Central memory CD8-positive, alpha-beta T cell (primary cell): ENCODE measurements at places on chromosomes 7 and 10.

- no peak for DNase-seq
Observed at GRCh38 chr7:145212050-145212449, 376.2 kb upstream of the TPK1 start.

DNA sequence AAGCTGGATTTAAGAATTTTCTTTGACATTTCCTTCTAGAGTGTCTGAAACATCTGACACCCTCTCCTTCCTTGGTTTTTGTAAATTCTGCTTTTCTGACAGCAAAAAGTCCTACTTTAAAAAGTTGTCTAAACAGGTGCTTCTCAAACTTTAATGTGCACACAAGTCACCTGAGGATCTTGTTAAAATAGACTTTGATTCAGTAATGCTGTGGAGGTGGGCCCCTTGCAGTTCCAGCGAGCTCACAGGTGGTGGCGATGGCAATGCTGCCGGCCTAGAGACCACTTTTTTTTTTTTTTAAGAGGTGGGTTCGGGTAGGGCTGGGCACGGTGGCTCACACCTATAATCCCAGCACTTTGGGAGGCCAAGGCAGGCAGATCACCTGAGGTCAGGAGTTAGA lies 77.1 kb downstream of the ABCC2 start:
- no peak for DNase-seq

DNA sequence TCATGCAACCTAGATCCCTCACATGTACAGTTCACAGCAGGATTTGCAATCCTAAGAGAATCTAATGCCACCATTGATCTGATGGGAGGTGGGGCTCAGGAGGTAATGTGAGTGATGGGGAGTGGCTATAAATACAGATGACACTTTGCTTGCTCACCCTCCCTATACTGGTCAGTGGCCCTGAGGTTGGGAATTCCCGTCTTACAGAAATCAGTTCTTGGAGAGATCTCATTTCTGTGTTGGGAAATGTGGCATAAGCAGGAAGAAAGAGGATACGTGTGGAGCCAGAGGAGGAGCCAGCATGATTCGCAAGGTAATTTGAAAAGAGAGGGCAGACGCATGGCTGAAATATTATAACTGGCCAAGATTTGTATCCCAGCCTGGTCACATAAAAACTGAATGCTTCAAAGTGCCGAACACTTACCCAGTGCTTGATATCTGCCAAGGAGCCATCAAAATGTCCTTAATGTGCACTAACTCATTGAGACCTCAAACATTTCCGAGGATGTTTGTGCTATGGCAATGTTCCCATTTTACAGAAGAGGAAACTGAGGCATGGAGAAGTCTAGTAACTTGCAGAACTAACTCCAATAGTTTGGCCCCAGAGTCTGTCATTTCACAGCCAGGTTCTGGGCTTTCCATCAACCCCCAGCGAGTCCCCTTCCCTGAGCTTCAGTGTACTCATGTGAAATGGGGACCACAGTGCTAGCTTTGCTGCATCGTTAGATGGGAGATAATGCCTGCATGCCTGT lies 5.5 kb upstream of the IKZF1 start:
- no peak for DNase-seq

GRCh38 chr10:77872151-77872946 lies 54.2 kb downstream of the DLG5 start:
- no peak for DNase-seq

DNA sequence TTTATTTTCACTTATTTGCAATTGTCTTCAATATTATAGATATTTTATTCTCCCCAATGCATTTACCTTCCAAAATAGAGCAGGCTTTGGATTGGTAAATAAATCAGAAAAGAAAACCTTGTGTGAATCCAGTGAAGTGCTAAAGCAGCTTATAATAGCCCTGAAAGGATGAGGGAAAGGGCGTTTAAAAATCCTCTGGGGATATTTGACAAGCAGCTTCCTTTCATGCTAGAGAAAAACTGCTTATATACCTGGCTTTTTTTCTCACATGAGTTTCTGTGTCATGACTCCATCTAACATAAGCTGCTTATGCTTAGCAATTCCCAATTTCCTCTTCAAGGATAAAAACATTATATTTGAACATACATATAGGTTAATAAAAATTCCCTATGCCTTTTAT lies 221.6 kb upstream of the SEMA3E start:
- no peak for DNase-seq

- no peak for DNase-seq
Observed at GRCh38 chr7:107185716-107186115, 16.9 kb downstream of the HBP1 start.

DNA sequence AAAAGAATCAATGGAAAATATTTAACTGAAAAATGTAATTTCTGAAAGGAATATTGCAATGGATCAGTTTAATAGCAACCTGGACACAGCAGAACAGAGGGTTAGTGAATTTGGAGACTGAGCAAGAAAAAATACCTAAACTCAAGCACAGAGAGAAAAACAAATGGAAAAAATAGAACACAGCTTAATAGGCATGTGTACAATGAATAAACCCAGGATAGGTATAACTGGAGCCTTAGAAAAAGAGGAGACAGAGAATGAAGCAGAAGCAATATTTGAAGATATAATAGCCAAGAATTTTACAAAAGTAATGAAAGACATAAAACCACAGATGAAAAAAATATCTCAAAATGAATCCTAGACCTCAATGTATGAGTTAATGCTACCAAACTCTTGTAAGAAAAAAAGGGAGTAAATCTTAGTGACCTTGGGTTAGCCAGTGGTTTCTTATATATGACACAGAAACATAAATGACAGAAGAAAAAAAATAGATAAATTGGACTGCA lies 2.9 kb upstream of the DNAJC1 start:
- no peak for DNase-seq

DNA sequence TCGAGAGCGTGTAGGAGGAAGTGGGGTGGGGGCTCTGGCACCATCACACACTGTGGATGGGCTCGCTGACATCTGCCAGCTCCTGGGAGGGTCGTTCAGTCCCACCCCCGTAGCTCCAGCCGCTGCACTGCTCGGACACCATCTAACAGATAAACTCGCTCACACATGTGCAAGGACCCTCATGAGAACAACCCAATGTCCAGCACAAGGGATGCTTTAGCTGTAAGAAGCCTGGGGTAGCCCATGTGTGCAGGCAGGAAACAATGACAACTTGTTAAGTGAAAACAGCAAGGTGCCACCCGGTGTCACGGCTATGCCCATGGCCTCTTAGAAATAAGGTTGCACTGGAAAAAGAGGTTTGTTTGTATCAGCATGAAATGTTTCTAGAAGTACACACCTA lies 14.1 kb downstream of the OGDHL start:
- DNase-seq, result no peak

- DNase-seq, result no peak
Observed at GRCh38 chr7:132782777-132783640, 206.7 kb upstream of the PLXNA4 start.

DNA sequence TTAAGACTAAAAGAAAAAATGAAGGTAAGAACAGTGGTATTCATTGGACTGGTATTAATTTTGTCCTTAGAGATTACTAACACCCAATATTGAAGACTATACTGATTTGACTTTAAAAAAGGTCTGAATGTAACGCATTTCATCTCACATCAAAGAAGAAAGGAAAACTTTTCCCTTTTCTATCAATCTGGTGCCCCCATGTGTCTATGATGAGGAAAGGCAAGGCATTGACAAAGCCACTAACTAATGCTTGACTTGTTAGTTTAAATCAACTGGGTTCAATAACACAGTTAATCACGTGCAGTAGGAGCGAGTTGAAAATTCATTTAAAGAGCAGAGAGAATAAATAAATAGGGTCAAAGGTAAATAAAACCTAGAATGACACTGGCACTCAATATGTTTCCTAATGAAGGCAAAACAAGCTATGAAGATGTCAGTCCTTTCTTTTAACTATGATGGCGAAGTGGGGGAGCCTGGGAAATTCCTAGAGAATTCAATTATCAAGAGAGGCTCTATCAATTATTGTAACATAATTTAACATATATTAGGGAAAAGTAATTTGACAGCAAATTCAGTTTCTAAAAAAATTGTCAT lies 180.9 kb downstream of the ANK3 start:
- DNase-seq, result no peak

DNA sequence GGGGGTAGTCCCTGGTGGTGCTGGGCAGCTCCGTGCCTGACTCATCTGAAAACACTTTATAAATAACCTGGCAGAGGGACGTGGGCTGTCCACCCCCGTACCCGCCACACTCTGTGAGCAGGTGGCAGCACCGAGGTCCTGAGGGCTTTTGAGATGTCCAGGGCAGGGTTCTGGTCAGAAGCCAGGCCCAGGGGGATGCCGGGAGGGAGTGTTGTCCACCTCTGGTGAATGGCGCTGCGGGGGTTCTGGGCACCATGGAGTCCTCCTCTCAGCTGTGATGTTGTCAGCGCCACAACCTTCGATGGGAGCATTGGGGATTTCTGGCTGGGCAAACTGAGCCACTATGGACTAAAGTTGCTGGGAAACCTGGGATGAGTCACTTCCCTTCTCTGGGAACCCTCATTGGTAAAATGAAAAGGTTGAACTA lies 27.4 kb upstream of the GOLGA7B start:
- no peak for DNase-seq

- DNase-seq, result no peak
Observed at GRCh38 chr7:158444501-158445420, 142.9 kb downstream of the PTPRN2 start.

DNA sequence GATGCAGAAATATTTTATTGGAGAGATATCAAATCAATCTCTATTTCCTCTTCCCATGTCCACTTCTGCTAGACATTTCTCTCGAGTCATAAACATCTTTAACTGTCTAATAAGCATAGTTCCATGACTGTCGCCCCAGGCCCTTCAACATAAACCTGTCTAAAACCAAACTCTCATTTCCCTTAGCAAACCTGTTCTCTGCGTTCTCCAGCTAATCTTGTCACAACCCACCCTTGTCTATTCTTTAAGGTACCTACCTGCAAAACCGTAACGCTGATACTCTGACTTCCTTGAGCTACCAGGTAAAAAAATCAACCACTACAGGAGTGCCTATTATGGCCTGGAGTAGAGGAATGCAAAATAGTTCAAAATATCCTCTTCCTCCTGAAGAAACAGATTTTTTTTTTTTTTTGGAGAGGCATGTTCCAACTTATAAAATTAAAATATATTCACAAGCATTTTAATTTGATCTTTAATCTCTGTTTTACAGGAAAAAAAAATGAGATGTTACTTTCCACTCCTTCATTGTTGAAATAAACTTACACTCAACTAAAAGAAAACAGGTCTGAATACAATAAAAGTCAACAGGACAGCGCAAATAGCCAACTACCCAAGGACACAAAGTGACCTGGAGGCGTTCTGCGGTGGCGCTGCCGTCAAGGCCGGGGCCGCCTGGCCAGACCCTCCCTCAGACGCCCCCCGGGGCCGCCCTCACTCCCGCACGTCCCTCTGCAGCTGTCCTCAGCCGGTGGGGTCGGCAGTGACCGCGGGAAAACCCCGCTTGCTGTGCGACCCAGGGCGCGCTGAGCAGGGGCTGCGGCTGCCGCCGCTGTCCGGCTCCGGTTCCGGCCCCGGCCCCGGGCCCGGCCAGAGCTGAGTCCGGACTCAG lies 765 bp downstream of the SLC25A40 start:
- DNase-seq, result no peak

DNA sequence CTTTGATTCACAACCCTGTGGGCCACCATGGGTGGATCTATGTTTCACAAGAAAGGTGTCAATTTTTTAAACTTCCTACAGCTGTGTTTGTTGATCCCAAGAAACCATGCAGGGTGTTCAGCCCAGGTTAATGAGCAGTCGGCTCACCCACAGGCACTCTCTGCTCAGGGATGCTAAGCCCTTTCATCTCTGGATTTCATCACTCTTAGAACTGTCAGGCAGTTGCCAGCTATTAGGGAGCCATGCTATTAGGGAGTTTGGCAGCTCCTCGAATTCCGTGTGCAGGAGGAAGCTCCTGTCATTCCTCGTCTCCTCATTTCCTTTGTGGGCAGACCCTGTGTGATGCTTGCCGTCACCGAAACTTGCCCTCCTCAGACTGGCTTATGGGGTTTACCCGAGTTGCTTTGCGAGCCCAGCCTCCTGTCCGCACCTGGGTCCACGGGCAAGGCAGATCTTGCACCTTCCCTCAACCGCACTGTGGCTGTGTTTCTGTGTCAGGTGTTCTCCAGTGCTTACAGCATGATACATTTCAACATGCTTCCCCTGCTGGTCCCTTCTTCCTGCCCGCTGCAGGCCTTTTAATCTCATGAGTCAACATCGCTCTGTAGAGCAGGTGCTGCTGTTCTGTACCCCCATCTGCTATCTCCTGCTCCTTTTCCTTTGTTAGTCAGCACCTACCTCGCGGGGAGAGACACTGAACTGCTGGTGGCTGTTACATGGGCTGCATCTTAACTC lies 509.8 kb downstream of the SUGCT start:
- no peak for DNase-seq

DNA sequence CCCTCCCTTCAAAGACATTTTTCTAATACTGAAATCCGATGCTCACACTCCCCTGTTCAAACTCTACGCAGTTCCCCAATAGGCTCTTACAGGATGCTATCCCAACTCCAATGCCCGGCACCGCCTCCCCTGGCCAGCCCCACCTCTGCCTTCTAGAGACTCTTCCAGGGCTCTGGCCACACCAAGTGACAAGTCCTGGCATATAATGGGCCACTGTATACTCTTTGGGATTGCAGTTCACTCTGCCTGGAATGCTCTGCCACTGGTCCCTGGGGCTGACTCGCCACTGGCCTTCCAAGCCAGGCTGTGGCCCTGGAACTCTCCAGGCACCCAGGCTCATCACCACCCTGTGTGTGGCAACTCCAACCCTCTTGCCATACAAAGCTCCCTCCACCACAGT lies 3.1 kb upstream of the BRI3 start:
- DNase-seq, result no peak

DNA sequence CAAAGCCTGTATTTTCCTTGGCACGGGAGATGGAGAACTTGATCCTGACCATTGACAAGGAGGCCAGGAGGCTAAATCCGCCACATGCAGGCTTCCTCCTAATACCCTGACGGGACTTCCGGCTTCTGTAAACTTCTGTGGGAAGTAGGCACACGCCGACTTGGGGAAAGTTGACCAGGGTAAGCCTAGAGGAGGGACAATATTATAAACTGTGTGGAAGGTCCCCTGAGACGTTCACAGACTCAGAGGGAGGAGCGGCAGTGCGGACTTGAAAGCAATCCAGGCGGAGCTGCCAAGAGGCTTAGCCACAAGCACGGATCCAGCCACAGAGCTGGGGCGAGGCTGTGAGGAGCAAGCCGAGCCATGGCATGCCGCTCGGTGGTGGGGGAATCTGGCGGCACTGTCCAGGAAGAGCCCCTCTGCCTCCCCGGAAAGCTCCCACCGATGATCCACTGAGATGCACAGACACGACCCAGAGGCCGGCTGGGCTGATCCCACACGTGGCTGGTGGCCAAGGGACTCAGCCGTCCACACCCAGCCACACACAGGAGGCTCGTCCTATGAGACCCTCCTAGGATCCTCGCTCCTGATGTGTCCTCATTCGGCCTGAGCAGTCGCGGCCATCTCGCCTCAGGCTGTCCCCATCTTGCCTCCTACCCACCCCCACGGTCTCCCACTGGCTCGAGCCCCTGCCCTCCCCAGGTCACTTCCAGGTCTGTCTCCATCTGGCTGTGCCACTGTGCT lies 40.0 kb upstream of the INSIG1 start:
- DNase-seq, result no peak

GRCh38 chr7:69770613-69771012 lies 172.3 kb downstream of the AUTS2 start:
- DNase-seq, result no peak

- DNase-seq, result no peak
Observed at GRCh38 chr10:127911867-127912257, 5.0 kb downstream of the PTPRE start.

GRCh38 chr10:70982443-70982842 lies 94.1 kb upstream of the PCBD1 start:
- DNase-seq, result no peak
